ENCODE measurements at places on chromosomes 7 and 10.

GRCh38 chr10:132835848-132836233 lies 49.9 kb upstream of the NKX6-2 start:
- no peak for DNase-seq

DNA sequence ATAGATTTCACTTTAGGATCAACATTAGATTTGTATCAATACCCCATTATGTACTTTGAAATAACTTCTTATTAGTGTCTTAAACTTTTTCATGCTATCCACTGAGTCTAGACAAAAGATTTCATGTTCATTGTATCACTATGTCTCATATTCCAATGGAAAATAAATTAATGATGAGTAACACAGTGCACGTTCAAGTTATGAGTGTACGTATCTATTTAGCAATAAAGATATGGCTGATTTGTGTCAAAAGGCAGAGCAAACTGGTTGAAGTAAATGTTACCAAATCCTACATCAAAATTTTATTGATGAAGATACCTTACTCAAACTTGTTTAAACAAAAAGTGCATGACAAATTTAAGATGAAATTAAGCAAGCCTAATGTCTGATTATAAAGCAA lies 102.4 kb downstream of the SEMA3E start:
- DNase-seq, result no peak

- DNase-seq, result no peak
Observed at GRCh38 chr7:302054-302992, 12.4 kb downstream of the FOXL3 start.

DNA sequence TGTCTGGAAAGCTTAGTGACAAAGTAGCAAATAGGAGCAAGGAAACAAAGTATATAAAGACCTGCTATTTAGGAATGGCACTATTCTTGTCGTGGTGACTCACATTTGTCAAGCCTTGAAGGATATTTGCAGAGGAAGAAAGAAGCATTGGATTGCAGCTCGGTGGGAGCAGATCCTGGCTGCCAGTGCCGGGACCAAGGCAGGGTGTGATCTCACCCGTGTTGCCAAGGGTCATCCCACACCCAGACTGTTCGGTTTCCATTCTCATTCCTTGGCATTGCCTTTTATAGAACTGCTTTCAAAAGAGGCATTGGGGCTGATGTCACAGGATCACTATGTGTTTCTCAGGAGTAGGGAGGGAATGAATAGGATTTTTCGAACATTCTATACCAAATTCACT lies 176.2 kb downstream of the GALNT17 start:
- DNase-seq, result no peak

- no peak for DNase-seq
Observed at GRCh38 chr10:78305311-78305710, 271.6 kb downstream of the RPS24 start.

DNA sequence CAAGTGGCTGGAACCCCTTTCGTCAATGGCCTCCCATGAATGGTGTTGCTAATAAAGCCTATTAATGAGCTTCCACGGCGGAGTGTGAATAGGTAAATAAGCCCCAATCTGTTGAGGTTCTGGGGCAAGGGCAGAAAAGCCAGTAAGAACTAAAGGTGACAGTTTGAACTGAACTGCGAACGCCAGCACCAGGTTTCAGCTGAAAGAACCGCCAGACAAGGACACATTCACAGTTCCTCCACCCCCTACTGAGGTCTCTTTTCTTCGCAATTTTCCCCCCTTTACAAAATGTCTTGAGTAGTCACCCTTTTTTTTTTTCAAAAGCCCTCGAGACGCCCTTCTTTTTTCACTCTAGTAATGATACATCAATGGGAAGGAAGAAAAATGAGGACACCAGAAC lies 2.4 kb upstream of the FGFR2 start:
- no peak for DNase-seq

DNA sequence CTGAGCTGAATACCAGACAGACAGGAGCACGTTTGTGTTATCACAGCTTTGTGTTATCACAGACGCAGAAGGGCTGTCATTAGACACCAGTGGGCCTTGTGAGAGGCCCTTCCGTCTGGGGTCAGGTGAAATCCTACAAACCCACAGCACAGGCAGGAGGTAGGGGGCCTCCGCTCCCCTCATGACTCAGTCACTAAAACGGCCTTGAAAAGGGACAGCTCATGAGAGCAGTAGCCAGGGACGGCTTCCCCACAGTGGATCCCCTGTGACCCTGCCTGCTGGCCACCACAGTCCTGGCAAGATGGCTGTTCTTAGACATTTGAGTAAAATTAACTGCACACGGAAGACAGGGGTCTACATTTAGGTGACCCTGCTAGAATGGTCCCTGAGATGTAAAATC lies 215.8 kb upstream of the PPP2R2D start:
- DNase-seq, result no peak

GRCh38 chr10:97612386-97612785 lies 20.9 kb downstream of the MORN4 start:
- DNase-seq, result no peak

- DNase-seq, result no peak
Observed at GRCh38 chr7:46318276-46318675, 397.2 kb upstream of the IGFBP3 start.

- no peak for DNase-seq
Observed at GRCh38 chr7:85947767-85948166, 695.9 kb upstream of the GRM3 start.

DNA sequence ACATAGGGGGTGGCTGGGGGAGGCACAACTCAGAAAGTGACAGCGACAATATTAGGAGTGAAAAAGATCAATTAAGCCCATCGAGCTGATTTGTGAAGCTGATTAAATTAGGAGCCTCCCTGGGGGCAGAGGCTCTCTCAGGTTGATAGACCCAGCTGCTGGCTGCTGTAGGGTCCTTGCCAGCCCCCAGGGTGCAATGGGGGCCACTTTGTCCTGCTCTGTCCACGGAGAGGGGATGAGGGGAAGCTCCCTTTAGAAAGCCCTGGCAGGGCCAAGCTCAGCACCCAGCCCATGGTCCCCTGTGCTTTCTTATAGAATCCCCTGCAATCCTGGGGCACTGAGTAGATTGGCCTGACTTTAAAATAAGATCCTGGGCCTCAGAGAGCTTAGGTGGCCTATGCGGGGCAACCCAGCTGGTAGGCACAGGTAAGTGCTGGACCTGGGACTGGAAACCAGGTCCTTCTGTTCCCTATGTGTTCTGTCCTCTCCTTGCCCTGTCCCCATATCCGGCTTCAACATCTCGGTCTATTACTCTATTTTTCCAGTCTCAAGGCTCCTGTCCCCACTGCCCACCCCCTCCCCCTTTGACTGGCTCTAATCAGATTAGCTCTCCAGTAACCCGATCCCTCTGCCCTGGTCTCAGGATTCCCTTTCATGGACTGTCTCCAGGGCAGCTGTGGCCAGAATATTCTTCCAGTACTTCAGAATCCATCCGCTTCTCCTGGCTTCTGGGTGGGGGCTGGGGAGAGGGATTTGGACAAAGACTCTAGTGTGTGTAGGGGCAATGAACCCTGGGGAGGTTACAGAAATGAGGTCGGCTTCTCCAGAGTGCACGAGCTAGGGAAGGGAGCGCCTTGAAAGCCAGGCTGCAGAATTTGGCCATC lies 259.6 kb downstream of the RPS24 start:
- no peak for DNase-seq

DNA sequence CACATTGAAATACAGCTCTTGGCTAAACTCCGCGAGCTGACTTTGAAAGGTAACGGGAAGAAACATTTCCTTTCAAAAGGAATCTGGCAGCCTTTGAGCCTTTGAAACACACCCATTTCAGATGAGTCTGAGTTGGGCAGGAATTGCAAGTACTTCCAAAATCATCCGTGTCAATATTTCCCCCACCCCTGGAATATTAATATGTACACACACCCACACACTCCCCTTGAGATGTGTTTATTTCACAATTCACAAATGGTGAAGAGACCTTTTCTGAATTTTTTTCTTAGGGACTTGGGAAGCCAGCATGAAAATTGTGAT lies 438.7 kb upstream of the NRP1 start:
- no peak for DNase-seq

GRCh38 chr10:24207341-24207740 lies 1.6 kb upstream of the KIAA1217 start:
- DNase-seq, result no peak

DNA sequence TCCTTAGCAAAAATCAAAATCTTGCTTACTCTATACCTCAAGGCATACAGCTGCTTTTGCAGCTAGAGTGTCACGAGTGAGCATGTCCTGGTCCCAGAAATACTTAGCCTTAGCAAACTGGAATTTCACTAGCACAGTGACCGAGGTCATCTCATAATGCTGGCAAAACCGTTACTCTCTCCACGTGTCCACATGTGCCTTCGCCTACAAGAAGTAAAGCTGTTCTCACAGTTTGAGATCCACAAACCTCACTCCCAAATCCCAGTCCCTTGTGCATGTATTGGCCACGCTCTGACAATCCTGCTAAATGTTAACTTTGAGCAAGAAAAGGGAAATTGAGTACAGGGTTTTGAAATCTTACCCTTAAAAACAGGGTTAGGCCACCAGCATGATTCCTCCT lies 111.0 kb upstream of the PLXDC2 start:
- no peak for DNase-seq

GRCh38 chr7:77651575-77652162 lies 44.6 kb upstream of the RSBN1L start:
- no peak for DNase-seq

DNA sequence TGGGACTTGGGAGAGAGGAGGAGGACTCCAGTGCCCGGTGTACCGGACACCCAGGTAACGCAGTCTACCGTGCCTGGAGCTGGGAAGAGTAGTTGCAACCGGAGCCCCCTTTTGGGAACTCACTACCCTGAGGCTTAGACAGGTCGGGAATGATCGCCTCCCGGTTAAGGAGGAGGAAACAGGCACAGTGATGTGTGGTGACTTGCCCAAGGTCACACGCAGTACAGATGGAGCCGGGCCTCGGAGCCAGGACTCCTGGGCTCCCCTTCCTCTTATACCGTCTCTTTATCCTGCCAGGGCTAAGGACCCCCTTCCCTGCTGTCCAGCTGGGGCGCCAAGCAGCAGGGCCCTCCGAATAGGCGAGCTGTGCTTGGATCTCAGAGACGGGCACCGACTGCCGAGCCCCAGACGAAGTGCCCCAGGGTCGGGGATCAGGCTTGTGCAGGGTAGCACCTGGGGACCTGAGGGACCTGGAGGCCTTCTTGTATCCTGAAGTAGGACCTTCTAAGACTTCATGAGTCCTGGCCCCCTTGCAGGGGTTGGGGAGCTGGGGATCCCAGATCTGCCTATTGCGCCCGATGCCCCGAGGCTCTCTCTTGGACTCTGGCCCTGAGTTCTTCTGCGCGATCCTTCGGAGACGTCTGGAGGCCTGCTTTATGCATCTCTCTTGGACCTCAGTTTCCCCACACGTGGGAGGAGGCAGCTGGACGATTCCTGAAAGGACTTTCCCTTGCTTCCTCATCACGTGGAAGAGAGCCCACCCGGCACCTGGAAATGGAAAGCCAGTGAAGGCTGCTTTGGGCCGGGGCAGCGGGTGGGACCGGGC lies 767 bp upstream of the CYP26A1 start:
- DNase-seq, result no peak

DNA sequence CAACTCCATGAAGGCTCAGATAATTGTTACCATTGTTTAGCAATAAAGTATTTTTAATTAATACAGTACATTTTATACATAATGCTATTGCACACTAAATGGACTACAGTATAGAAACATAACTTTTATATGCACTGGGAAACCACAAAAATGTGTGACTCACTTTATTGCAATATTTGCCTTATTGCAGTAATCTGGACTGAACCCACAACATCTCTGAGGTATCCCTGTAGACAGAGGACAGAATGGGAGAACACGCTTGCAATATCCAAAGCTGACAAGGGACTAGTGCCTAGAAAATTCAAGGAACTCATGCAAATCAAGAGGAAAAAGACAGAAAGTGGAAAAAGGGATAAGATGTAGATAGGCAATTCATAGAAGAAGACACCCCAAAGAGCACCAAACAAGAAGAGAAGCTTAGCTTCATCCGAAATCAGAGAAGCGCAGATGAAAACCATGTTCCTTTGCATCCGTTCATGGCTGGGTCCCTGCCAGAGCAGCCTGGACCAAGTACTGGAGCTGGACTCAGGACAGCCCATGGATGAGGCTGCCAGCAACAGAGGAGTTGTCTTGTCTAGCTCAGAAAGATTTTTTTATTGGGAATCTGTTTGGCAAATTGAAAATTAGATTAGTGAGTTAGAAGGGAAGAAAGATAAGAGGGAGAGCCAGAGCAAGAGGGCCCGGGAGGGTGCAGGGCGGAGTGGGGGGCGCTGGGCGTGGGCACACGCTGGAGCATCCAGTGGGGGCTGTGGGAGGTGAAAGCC lies 16.0 kb upstream of the GALNTL5 start:
- no peak for DNase-seq

- DNase-seq, result no peak
Observed at GRCh38 chr7:137393570-137393969, 50.0 kb upstream of the PTN start.

DNA sequence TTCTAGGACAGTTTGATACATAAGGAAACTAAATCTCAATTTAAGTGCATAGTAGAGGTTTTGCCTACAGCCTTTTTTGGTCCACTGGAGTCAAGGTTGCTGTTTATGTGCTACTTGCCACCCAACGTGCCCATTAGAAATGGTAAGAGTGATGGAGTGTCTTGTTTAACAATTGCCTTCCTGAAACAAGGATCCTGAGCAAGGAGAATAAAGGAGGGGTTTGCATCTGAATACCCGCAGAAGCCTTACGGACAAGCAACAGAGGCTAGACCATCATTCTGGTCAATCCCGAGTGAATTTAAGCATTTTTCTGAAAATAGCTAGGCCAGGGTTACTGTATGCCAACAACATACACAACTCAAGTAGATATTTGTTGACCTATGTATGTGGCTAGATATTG lies 63.6 kb downstream of the MARCHF5 start:
- no peak for DNase-seq

- no peak for DNase-seq
Observed at GRCh38 chr10:98295401-98295811, 27.4 kb upstream of the LOXL4 start.

- no peak for DNase-seq
Observed at GRCh38 chr7:113292105-113292504, 173.8 kb upstream of the SMIM30 start.

DNA sequence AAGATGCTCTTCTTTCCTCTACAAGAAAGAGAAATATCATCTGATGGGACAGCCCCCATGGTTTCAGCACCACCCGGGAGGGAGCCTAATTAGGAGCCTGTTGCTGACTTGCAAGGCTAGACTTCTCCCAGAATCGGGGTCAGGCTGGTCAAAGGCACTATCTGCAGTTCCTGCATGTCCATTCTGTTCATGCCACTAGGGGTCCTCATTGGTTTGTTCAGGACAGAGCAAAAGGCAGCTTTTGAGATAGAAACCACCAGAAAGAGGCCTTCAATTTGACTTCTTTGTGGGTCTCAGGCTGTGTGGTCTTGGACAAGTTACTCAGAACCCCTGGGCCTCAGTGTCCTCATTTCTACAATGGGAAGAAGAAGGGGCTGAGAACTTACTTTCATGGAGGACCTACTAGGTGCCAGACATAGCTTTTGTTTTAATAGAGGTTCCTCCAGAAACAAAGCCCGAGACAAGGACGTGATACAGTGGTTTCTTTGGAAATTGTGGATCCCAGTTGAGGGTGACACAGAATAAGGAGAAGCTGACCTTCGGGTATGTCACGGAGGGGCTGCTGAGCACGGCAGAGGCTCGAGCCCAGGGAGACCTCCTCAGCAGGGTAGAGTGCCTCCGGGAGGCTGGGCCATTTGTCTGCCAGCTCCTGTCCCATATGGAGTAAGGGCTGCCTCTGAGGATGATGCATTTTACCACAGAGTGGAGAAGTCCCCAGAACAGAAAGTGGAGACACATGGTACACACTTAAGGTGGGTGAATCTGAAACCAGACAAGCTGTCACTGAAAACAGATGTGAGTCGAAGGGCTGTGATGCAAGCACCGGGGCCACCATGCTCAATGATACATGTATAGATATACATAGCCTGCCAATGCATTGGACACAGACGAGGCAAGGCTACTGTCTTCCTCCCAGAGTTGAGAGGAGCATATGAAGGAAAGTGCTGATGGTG lies 33.1 kb upstream of the NEUROD6 start:
- DNase-seq, result no peak
